Stimulated activated CD8-positive, alpha-beta memory T cell treated with anti-CD3 and anti-CD28 coated beads, Interleukin-12 subunit alpha, Interleukin-12 subunit beta, amount 100 ng/mL, for 4 hours (primary cell): ENCODE measurements at places on chromosomes 11 and 22.
A peak's percentile ranks its signal among the peaks of the same experiment; 100 is the strongest.

- DNase-seq = no peak
Measured at GRCh38 chr11:35862666-35863065, 81.2 kb upstream of the LDLRAD3 start.

DNA sequence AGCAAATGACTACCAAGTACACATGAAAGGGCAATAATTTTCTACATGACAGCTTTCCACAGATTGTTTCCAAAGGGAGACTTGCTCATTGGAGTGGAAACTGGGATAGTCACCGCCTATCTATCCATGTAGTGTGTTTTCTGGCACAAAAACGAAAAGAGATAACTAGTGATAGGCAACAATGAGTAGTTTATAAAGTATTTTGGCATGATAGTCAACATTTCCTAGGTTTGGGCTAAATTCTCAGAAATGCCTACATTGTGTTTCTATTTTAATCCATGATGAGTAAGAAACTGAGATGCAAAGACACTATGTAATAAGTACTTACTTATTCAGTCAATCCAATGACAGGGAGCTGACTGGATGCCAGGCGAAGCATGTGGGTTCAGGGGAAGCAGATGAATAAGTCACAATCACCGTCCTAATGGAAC lies 1129.1 kb downstream of the DLG2 start:
- no peak for DNase-seq

DNA sequence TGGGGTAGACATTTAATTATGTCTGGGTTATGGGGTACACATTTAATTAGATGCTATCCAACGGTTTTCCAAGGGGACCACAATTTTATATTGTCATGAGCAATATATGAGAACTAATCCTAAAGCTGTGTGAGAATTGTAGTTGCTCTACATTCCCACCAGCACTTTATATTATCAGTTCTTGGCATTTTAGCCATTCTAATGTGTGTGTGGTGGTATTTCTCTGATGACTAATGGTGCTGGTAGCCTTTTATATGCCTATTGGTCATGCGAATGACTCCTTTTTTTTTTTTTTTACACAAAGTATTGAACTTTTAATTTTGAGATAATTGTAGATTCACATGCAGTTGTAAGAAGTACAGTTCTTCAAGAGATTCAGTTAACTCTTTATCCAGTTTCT lies 26.2 kb downstream of the TMEM135 start:
- DNase-seq = no peak

DNA sequence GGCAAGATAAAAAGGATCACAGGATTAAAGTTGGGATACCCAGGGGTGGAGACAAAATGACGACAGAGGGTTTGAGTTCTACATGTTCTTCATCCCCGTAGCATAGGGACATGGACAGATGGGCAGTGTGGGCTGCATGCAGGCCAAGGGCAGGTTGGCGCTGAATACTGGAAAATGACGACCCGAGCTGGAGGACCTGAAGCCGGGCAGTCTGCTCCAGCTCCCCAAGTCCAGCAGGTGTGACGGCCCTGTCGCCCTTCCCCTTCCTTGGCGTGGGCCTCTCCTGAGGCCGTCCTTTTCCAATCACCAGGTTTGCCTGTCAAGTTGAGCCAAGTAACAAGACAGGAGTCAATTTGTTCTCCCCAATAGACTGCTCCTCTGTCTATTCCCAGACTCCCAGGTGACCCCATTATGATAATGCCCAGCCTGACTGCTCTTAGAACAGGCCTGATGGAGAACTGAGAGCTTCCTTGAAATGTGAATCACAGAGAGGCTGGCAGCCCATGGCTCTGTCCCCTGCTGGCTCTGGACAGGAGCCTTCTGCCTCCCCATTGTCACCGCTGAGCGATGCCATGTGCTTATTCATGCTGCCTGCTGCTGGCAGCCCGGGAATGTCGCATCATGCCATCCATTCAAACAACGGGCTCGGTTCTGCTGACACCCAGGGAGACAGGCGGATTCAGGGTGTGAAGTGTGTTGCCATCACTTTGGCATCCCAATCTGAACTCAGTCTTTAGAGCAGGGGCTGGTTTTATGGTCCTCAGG lies 392.1 kb downstream of the NTM start:
- DNase-seq = no peak

- no peak for DNase-seq
Measured at GRCh38 chr11:35151683-35152280, 12.8 kb downstream of the CD44 start.

GRCh38 chr11:93530468-93530826 lies 12.7 kb downstream of the SMCO4 start:
- DNase-seq = no peak

GRCh38 chr11:67438158-67438902 lies 848 bp upstream of the PTPRCAP start:
- DNase-seq = peak; percentile 57

DNA sequence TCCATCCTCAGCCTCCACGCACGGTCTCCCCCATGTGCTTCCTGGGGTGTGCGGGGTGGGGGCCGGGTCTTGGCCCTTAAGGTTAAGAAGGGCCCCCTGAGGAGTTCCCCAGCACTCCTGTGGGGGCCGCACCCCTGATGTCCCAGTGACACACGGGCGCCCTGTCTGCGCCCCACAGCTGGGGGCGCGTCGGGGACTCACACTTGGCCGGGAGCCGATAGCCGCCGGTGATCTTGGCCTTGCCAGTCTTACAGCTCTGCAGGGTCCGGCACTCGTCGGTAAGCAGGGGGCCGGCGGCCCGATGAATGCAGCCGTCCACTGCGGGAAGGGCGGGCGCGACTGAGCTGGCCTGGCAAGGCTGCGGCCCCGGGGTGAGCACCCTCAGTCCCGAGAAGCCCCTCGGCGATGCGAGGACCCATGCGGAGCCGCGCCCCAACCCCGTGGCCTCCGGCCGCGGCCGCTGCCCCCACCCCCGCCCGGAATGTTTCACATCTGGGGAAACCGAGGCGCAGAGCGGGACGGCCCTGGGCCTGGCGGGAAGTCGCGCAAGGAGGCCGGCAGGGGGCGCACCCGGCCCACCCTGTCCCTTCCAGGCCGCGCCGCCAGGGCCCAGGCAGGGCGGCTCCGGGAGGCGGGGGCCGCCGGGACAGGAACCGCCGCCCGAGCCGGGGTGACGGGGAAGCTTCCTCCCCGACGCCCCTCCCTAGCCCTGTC lies 13.9 kb downstream of the OTUB1 start:
- DNase-seq = peak; percentile 59

GRCh38 chr22:41713004-41713403 lies 13.7 kb downstream of the MEI1 start:
- no peak for DNase-seq

GRCh38 chr22:37225481-37225880 lies 13.2 kb upstream of the SSTR3 start:
- DNase-seq = no peak

- DNase-seq = peak; percentile 28
Measured at GRCh38 chr11:64358907-64359711, at the start of gene RPS6KA4. Gene RPS6KA4 (plus strand): TSS chr11:64359162. CDS start chr11:64359236, 74 bp downstream.

GRCh38 chr11:27677108-27677507 lies 23.1 kb downstream of the BDNF start:
- DNase-seq = no peak

DNA sequence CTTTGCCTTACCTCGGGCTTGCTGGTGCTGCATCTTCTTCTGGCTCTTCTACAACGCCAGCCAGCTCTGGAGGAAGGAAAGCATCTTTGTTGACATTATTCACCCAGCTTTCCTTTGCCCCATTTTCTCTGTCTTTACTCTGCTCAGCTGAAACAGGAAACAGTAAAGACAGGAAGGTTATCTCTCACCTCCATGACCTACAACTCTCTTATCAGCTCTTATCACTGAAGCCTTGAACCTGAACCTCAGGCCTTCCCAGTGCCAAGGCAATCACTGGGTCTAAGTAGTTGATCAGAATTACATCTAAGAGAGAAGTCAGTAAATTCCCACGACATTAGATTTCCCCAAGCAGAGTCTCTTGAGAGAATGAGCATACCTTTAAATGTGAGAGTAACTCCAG lies 59.6 kb upstream of the CCDC89 start:
- DNase-seq = no peak

DNA sequence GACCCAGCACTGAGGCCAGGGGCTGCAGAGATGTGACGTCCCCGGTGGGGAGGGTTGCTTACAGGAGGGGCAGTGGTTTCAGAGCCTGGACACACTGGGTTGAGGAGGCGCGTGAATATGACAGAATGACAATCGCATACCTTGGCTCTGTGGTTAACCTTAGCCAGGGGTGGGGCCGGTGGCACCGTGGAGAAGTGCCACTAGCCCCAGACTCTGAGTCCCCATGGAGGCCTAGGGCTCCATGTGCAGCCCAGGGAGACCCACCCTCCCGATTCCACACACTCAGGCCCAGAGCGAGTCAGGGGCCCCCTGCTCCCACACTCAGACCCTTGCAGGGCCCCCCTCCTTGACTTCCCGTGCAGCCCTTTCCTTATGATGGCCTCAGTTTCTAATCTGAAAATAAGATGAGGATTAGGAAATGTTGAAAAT lies 3.6 kb upstream of the ACR start:
- no peak for DNase-seq

GRCh38 chr11:121389651-121390050 lies 62.5 kb upstream of the SORL1 start:
- DNase-seq = no peak

GRCh38 chr11:108943853-108944252 lies 279.0 kb downstream of the DDX10 start:
- DNase-seq = no peak

- DNase-seq = peak; percentile 45
Measured at GRCh38 chr22:38755155-38755910, 465 bp downstream of the SUN2 start.

GRCh38 chr11:55895216-55895615 lies 12.1 kb downstream of the TRIM51 start:
- no peak for DNase-seq

GRCh38 chr11:87974797-87975196 lies 200.4 kb downstream of the RAB38 start:
- DNase-seq = no peak

DNA sequence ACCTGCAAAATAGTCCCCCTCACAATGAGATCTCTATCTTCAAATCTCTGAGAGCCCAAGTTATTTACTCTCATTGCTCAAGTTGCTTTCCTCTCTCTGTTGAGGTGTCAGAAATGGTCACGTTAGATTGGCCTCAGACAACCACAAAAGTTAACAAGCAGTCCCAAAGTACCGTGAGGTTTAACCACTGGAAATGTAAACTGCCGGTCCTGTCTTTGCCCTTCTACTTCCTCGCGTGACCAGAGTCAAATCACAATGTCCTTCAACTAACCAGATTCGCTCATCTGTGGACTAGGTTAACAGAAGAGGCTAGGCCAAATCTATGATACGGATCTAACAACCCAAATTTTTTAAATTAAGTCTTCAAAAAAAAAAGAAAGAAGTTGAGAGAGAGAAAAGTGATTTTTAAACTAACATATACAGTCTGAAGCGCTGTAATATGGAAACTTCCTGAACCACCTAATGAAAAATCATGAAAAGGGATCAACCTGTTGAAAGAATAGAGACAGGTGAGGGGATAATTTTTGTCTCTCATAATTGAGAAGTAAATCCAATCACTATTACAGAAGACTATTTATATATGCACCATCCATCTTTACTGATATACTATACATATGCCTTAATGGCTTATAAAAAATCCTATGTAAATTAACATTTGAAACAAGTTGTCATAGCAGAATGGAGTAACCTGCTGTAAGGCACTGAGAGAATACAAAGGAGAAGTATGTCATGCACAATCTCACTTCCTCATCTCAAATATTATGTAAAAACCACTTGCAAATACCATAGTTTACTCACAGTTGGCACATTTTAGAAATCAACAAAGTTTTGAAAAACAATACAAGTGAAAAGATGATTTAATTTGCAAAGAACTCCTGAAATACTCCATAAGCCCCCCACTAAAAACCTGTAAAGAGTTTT lies 3.3 kb upstream of the JAML start:
- DNase-seq = no peak

DNA sequence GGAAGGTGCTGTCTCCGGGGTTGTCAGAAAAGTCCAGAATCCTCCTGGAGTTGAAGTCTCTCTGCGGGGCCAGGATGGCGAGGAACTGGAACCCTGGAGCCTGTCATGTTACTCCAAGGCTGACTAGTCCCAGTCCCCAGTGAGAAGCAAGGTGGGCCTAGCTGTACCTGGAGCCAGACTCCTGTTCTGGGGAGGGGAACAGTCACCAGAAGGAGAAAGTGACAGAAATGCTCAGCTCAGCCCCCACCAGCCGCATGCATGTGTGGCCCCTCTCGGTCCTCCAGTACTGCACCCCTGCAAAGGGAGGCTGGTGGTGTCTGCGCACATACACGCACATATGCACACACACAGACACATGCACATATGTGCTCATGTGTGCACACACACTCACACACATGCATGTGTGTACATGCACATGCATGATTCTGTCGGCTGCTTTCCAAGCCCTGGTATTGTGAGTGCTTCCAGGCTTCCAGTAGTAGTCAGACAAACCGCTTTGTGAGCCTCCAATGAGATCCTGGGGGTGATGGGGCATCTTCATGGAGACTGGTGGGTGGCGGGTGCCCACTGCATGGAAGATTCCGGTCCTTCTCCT lies 54.3 kb downstream of the RTL6 start:
- no peak for DNase-seq

- DNase-seq = peak; percentile 13
Measured at GRCh38 chr11:63767565-63768236, 874 bp downstream of the ZFTA start.

DNA sequence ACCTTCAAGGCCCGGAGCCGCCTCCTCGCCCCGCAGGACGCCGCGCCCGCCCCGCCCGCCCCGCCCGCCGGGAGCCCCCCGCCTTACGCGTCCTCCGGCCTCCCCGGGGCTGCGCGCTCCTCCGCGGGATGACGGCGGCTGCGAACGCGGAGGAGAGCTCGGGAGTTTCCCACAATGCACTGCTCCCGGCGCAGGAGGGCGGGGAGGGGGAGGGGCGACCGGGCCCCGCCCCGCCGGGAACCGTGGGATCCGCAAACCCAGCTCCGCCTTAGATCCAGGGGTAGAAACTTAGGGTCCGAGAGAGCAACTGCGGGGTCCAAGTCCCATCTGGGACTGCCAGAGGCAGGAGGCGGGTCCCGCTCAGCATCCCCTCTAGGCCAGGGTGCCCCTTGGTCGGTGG lies at the start of gene CEND1:
Gene CEND1 (minus strand): TSS at position 148 of the 400 bp plus-strand sequence. CDS start 1,514 bp downstream, outside the sequence.
- DNase-seq = no peak

DNA sequence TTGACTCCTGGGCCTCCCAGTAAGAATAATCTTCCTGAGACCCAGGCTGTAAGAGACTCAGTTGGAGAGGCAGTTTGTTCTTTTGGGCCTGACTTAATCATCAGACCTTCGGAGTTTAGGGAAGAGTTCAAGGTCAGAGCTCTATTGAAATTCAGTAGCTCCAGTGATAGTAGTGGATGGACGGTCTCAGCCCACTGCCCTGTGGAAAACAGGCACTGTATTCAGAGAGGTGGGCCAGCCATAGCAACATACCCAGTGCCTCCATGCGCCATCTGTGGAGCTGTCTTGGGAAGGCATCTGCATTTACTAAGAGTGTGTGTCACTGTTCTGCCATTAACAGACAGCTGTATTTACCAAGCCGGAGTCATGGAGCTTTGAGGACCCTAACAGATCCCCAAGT lies 2.9 kb downstream of the SMARCB1 start:
- no peak for DNase-seq

DNA sequence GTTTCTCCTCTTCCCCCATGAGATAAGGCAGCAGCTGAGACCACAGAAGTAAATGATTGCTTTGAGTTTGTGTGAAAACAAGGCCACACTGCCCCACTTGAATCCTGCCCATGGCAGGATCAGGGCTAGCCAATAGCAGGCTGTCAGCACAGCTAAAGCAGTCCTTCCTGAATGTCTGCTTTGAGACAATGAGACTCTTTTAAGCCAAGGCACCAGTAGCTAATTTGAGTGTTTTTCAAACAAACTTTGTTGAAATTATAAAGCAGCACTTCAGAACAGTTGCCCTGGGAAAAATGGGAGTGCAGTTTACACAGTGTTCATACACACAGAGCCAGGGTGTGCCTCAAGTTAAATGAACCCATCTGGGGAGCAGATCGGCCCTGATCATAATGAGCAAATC lies 103.5 kb upstream of the OR5AK2 start:
- DNase-seq = no peak
